GM04503 (cell line): ENCODE measurements at places on chromosomes 7 and 10.
A peak's percentile ranks its signal among the peaks of the same experiment; 100 is the strongest.

DNA sequence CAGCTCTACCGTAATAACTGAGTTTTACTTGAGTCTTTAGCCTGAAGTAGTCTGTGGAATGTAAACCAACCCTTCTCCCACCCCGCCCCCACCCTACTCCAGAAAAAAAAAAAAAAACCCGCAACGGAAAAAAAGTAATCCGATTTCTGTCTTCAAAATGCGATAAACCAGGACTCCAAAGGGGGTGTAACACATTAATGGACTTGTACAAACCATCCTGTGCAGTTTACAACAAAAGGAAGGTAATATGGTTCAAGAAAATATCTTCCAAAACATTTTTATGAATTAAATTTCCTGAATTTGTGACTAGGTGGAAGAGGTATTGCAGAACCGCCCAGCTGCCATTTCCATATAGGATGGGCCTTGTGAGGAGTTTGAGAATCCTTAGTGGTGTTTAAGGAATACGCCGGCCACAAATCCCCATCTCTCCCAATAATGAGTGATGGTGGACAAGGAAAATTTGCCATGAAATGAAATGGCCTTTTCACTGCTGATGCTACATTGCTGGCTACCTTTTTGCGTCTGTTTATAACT, 10.6 kb downstream of the SKIDA1 start:
- no peak for DNase-seq

DNA sequence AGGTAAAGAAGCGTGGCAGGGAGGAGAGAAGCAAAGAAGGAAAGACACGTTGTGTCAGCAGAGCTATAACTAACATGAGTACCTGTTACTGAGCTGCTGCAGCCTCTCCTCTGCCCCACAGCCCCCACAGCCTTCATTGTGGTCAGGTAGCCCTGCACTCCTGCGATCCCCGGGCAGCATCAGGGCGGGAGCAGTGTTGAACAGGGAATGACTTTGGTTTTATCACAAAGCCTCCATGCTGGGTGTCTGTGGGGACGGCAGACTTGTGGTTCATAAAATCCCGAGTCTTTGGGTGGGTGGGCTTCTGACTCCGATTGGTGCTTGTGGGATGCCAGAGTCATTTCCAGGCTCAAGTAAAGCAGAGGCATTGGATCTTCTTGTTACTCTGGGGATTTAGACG, 14.8 kb upstream of the PRKAG2 start:
- no peak for DNase-seq

DNA sequence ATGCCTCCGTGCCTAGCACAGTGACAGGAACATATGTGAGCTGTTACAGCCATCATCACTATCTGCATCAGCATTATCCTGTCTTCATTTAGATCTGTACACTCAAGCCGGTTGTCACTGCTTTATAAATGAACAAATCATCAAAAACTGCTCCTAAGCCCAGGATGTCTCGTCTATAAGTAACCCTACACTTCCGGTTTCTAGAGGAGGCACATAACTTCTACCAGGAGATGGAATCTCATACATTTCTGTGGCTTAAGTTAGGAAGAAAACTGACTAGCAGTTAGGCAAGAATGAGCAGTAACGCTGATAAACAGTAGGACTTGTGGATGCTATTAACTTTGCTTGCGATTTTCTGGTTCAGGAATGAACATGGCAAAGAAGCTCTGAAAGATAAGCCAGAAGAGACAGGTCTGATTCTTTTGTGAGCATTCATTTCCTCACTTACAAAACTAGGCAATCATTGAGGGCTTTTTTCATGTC, 1199.2 kb downstream of the SORCS3 start:
- no peak for DNase-seq

DNA sequence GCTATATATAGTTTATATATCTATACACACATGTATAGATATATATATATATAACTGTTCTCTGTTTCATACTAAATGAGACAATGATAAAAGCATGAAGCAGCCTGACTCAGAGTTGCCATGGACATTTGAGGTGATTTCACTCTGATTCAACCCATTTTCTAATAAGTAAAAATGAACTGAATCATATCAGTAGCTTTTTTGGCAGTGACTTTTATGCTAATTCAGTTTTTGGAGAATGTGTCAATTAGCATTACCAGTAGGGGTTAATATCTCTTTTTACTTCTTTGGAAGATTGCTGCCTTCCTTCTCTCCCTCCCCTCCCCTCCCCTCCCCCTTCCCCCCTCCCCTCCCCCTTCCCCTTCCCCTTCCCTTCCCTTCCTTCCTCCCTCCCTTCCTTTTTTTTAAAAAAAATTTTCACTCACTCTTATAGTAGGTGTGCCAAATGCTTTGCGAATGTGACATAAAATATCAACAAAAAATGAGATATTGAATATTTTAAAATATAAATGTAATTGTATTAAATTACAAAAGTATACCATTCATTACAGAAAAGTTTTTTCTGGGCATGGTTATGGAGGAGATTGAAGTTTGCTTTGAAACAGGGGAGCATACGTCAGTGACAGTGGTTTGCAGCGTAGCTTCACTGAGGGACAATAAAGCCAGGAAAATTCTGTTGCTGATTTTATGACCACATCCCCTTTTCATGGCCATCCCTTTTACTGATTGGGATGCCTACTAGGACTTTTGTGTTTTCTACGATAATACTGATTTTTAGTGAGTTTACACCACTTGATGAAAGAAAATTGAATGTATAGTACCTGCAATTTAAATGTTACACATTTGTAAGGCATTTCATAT, 64.0 kb upstream of the KLF6 start:
- no peak for DNase-seq

- no peak for DNase-seq
Measured at GRCh38 chr7:77348371-77348813, 67.8 kb downstream of the GSAP start.

- DNase-seq, result no peak
Measured at GRCh38 chr10:31867646-31868045, 61.0 kb downstream of the ARHGAP12 start.

- DNase-seq, result no peak
Measured at GRCh38 chr7:78055001-78055573, 256.5 kb downstream of the PHTF2 start.

DNA sequence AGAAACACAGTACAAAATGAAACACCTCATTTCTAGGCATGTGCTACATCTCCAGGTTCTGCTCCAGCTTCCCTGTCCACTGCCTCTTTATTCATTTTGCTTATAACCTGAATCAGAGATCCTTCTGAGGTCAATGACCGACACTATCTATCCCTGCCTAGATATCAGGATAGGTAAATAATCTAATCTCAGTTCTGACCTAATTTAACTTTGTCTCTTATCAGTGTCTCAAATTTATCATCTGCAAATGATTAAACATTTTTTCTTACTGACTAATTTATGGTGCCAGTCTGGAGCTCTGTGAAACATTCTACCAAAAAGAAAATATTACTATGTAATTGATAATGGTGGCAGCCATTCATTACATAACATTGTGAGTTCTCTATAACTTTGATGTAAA, 61.1 kb downstream of the SGCE start:
- DNase-seq, result no peak

GRCh38 chr10:47071891-47072290, 160.7 kb downstream of the PTPN20 start:
- DNase-seq, result no peak

DNA sequence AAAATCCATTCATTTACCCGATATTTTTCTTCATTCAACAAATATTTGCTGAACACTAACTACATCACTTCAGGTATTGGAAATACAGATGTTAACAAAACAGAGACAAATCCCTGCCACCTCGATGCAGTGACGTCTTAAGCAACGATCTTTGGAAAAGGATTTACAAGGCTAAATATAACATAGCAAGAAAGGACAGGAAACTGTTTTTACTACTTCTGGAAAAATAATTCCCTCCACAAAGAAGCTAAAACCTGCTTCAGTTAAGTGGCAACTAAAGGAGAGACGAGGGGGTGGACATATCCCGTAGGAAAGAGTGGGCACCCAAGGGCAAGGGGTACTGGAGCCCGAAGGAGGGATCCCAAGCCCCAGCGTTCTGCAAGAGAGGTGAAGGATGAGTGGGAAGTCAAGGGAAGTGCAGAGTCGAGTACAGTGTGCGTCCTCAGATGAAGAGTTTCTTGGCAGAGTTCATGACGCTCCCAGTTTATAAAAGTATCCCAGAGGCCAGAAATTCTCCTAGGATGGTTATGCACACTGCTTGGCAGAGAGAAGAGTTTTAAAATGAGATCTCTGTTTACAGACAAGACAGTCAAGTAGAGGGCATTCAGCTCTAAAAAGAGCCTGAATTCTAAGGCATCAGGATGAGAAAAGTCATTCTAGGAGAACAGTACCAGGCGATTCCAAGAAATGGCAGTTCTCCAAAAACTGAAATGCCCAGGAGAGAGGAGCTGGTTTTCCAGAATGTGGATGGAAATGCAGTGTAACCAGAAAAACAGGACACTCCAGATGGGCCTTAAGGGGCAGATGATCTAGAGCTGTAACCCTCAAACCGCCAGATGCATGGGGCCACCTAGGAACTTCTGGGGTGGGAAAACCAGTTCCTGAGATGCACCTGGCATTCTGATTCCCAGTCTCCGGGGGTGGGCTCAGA, 97.3 kb downstream of the GRB10 start:
- DNase-seq, result no peak

- DNase-seq, result no peak
Measured at GRCh38 chr7:12220389-12221046, 9.4 kb downstream of the TMEM106B start.

DNA sequence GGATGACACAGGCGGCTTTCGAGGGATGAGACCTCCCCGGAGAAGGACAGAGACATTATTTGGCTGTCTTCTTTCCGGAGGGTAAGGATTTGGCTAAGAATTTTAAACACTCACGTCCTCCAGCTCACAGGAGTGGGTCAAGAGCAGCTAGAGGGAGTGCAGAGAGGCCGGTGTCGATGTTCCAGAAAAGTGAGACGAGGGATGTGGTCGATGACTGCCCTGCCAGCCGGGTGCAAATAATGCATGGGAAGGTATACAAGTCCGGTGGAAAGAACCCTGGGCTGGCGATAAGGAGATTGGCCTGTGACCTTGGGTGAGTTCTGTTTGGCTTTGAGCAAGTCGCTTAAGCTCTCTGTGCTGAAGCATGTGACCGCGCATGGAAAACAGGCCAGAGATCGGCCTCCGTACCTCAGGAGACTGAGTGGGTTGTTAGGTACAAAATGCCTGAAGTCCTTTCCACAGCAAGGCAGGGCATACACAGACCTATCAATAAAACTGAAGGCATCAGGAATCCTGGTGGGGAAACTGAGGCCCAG, 149.1 kb downstream of the UBE2H start:
- no peak for DNase-seq

GRCh38 chr10:33365871-33366411, 31.5 kb upstream of the NRP1 start:
- peak; percentile 87 for DNase-seq

- peak; percentile 85 for DNase-seq
Measured at GRCh38 chr10:21315645-21316220, 209.7 kb downstream of the SKIDA1 start.

DNA sequence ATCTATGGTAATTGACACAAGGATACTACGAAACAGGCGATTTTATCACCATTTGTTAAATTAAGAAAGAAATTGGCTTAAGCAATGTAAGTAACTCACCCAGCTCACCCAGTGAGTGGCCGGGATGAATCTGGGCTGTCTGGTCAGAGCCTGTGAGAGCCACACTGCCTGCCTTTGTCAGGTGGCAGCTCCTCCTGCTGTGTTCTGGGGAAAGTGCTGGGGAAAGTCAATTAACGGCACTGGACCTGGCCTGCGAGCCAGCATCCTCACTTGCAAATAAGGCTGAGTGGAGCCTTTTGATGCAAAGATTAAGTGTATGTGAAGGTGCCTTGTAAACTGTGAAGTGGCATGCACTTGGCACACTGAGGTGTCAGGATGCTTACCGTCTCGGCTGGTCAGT, 13.4 kb upstream of the CXCL12 start:
- no peak for DNase-seq

DNA sequence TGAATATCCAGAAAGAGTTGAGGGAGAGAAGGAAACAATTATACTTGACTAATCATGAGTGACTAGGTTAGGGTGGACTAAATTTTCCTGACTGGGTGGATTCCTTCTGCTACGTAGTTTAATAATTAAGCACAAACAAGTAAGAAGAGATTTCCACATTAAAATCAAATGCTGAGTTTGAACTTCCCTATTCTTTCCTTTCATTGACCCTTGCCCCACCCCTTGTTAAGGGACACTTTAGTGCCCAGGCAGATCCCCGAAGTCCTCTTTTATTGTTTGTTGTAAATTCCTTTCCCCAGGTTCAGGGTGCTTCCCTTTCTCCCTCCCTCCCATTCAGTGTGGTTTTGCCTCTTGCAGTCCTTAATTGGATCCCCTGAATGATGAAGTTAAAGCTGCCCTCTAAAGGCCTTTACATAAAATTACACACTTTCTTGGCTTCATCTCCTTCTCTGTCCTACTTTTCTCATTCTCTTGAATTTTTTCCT, 8.8 kb upstream of the SPAM1 start:
- DNase-seq, result no peak

- DNase-seq, result no peak
Measured at GRCh38 chr10:72223743-72224101, 7.6 kb upstream of the ASCC1 start.

- peak; percentile 16 for DNase-seq
Measured at GRCh38 chr7:126803060-126803665, 449.6 kb downstream of the GRM8 start.

DNA sequence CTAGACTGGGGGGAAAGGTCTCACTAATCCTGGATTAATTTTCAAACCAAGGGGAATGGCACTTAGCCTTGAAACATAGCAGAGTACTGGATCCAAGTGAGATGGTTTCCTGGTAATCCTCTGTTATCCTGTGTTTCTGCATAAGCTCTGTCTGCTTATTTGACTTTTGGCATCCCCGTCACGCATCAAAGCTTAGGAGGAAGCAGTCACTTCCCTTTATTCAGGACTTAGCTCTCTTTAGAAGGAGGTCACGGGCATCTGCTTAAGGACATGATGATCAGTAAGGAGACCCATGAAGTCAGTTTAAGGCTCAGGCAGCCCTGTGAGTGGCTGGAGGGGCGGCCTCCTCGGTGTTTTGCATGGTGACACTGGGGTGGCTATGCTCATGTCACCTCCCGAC, 30.0 kb downstream of the TSPAN15 start:
- DNase-seq, result no peak

GRCh38 chr7:158606671-158607424, 19.2 kb upstream of the PTPRN2 start:
- no peak for DNase-seq

- DNase-seq, result no peak
Measured at GRCh38 chr7:132561763-132562162, 14.5 kb downstream of the PLXNA4 start.

- DNase-seq, result no peak
Measured at GRCh38 chr10:105843786-105844185, 1202.7 kb downstream of the SORCS3 start.
